Activated T-helper 17 cell treated with anti-CD3 and anti-CD28 coated beads, Interleukin-2, amount 50 U/mL, for 72 hours (primary cell): ENCODE measurements at places on chromosomes 11 and 22. TPM values are rescaled to one million over a fixed set of nuclear protein-coding genes. Genes with fewer than 3 reads are reported as not detected.

DNA sequence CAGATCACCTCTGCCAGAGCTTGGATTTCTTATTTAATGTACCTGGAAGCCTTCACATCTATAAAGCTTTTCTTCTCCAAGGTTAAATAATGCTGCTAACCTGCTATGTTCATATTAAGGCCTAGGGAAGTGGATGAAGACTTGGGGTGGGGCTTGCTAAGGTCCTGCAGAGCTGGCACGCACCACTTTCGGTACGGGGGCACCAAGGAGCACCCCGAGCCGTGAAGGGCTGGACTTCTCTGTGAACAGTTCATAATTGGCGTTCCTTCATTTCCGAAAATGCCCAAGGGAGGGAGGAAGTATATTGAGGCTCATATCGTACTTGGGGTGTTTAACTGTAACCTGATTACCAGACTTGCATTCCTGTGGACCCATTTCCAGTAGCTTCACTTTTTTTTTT is 59.6 kb downstream of the ST14 start:
- no peak overlapping the region for H3K4me3 ChIP-seq
- peaks cover 4% of the 10 kb centered on the region for H3K27me3 ChIP-seq
- H3K27ac ChIP-seq: no peak overlapping the region
- ATAC-seq: no peak
- H3K36me3 ChIP-seq: no peaks in the 10 kb centered on the region

- H3K4me3 ChIP-seq: no peak overlapping the region
- no peaks in the 10 kb centered on the region for H3K36me3 ChIP-seq
- ATAC-seq: no peak
- no peaks in the 10 kb centered on the region for H3K27me3 ChIP-seq
- H3K27ac ChIP-seq: no peak overlapping the region
These were observed 43.6 kb downstream of the MEI1 start for GRCh38 chr22:41742918-41743317.

GRCh38 chr22:44268431-44269116 is 44.2 kb downstream of the SHISAL1 start:
- no peak overlapping the region for H3K27ac ChIP-seq
- H3K4me1 ChIP-seq: no peaks in the 10 kb centered on the region
- no peak for ATAC-seq
- peaks cover 3% of the 10 kb centered on the region for H3K27me3 ChIP-seq

DNA sequence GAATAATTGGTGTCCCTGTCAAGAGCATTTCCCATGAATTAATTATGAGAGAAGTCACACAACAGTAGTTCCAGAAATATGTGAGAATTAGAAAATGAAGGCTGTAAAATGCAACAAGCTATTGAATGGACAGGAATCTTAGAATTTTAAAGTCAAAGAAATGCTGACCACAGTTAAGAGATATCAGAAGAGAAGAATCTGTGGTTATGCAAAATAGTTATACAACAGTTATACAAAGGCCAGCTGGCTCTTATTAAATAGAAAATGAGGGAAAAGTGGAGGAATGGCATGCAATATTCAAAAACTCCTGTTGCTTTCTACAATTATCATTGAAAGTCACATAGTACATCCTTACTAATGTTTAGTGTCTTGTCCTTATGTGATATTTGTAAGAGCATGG is 27.4 kb downstream of the CASP12 start:
- H3K27me3 ChIP-seq: no peaks in the 10 kb centered on the region
- H3K36me3 ChIP-seq: no peaks in the 10 kb centered on the region
- no peak overlapping the region for H3K27ac ChIP-seq

- no peak overlapping the region for H3K27ac ChIP-seq
- peaks cover 34% of the 10 kb centered on the region for H3K4me1 ChIP-seq
- peaks cover 9% of the 10 kb centered on the region for H3K27me3 ChIP-seq
- H3K36me3 ChIP-seq: peaks cover 5% of the 10 kb centered on the region
These were observed 2.3 kb upstream of the IL17REL start for GRCh38 chr22:50014655-50015401.

GRCh38 chr11:57646799-57647303 is 2.9 kb downstream of the YPEL4 start:
- H3K4me1 ChIP-seq: peaks cover 11% of the 10 kb centered on the region
- H3K27ac ChIP-seq: no peak overlapping the region
- no peaks in the 10 kb centered on the region for H3K36me3 ChIP-seq

- no peaks in the 10 kb centered on the region for H3K4me1 ChIP-seq
- H3K36me3 ChIP-seq: no peaks in the 10 kb centered on the region
- H3K27ac ChIP-seq: no peak overlapping the region
- ATAC-seq: no peak
- H3K27me3 ChIP-seq: no peaks in the 10 kb centered on the region
- no peak overlapping the region for H3K4me3 ChIP-seq
These were observed 194.3 kb downstream of the OPCML start for GRCh38 chr11:133337951-133338418.

DNA sequence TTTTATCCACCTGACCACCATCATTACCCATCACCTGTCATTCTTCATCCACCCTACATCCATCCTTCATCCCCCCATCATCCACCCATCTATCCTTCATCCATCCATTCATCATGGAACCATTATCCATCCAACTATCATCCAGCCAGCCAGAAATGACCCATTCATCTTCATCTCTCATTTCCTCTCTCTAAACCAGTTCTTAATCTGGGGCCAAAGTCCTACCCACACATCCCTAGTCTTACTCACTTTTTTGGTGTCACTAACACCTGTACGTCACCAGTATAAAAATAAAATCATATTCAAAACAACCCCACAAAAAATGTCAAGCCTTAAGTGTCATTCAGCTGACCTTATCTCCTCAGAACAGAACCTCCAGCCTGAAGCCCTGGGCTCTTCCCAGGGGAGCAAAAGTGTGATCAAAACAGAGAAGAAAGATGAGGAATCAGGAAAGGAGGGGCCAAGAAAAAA is 12.3 kb downstream of the SPI1 start:
- peaks cover 21% of the 10 kb centered on the region for H3K4me1 ChIP-seq
- H3K27ac ChIP-seq: no peak overlapping the region
- ATAC-seq: peak; percentile 72
- H3K4me3 ChIP-seq: no peak overlapping the region

DNA sequence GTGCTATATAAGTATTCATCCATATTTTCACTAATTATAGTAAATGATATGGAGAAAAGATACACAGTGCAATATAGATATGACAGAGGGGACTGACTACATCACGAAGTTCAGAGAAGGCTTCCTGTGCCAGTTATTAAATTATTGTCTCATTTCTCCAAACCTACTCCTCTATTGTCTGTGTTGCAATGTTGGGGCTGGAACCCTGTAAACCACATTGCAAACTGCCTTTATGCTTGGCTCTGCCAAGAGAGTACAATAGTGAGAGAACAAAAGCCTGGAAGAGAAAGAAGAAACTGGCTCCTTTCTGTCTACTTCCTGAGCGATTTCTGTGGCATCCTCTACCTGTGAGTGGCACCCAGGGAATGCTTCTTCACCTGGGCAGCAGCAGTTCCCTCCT is 46.4 kb downstream of the ME3 start:
- H3K36me3 ChIP-seq: no peaks in the 10 kb centered on the region
- H3K4me3 ChIP-seq: no peak overlapping the region
- ATAC-seq: no peak
- H3K4me1 ChIP-seq: no peaks in the 10 kb centered on the region
- H3K27me3 ChIP-seq: no peaks in the 10 kb centered on the region

GRCh38 chr11:75338516-75339208 is 12.8 kb downstream of the ARRB1 start:
- H3K4me3 ChIP-seq: peak overlapping the region; percentile 68
- H3K27me3 ChIP-seq: no peaks in the 10 kb centered on the region
- peaks cover 60% of the 10 kb centered on the region for H3K4me1 ChIP-seq
- ATAC-seq: peak; percentile 70
- peak overlapping the region; percentile 92 for H3K27ac ChIP-seq
- H3K36me3 ChIP-seq: no peaks in the 10 kb centered on the region

DNA sequence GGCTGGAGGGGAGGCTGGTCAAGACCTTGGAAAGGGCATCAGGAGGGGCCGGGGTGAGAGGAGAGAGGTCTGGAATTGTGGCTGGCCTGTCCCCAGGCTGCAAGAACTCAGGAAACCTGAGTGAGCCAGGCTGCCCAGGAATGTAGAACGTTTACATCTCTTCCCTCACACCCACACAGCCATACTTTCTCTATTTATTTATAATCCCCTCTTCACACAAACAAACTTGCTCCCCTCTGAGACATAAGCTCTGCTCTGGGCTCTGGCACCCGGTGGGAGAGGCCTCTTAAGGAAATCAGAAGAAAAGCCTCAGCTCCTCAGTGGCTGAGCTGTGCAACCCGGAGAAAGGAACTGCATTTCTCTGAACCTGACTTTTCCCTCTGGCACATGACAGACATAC is 5.5 kb downstream of the CHRDL2 start:
- peaks cover 17% of the 10 kb centered on the region for H3K27me3 ChIP-seq
- ATAC-seq: no peak
- H3K4me1 ChIP-seq: no peaks in the 10 kb centered on the region
- H3K27ac ChIP-seq: no peak overlapping the region
- no peak overlapping the region for H3K4me3 ChIP-seq

DNA sequence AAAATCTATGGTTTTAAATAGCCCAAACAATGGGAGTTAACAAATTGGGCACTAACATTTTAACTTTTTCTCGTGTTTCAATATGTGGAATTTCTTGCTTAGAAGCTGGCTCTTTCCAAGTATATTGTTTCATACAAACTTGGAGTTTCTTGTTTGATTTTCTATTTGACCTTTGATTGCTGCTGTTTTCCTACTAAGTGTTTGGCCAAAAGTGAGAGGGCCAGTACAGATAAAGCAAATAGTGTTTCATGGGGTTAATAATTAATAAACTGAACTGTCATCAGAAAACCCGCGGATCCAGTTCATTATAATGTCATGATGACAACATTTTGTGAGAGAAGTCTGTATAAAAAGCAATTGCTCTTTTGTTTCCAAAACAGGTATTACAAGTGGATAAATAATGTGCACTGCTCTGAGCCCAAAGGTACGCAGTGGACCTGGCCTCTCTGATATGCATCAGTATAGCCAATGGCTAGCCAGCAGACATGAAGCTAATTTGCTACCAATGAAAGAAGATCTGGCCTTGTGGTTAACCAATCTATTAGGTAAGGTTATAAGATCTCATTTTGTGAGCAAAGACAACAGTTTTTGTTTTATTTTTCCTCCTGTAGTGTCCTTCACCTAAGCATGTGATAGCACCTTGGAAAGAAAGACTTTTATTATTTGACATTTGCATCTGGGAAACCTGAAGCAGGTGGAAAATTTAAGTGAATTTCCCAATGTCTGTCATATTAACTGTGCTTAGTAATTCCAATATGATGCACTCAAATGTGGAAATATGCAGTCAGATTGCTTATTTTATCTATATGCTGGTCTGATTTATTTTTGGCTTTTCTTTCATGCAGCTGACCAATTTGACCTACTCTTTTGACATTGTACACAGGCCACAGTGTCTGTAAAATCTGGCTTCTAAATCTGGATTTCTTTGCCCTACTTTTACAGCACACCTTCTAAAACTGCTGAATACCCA is 8.3 kb downstream of the GAS2 start:
- no peaks in the 10 kb centered on the region for H3K4me1 ChIP-seq
- peaks cover 31% of the 10 kb centered on the region for H3K27me3 ChIP-seq
- no peak overlapping the region for H3K27ac ChIP-seq
- ATAC-seq: no peak
- no peaks in the 10 kb centered on the region for H3K36me3 ChIP-seq
- no peak overlapping the region for H3K4me3 ChIP-seq

GRCh38 chr11:121793916-121794315 is 322.1 kb downstream of the BLID start:
- peaks cover 7% of the 10 kb centered on the region for H3K27me3 ChIP-seq
- ATAC-seq: no peak
- H3K4me1 ChIP-seq: no peaks in the 10 kb centered on the region
- no peak overlapping the region for H3K27ac ChIP-seq
- H3K4me3 ChIP-seq: no peak overlapping the region

DNA sequence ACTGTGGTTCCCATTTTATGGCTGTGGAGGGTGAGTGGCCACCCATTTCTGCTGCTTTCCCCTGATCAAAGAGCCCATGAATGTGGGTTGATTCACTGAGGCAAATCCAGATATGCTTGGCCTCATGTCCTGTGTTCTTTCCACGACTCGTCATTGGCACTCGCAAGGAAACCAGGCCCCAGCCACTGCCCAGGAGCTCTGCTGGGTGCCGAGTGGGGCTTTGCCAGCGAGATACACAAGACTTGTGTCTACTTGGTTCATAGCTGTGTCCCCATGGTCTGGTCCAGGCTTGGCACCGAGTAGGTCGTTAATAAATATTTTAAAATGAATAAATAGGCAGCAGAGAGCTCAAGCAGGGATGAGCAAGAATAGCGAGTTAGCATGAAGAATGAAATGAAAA is 1291.5 kb downstream of the TBC1D22A start:
- no peaks in the 10 kb centered on the region for H3K36me3 ChIP-seq
- H3K4me3 ChIP-seq: no peak overlapping the region
- H3K27me3 ChIP-seq: peaks cover 19% of the 10 kb centered on the region
- ATAC-seq: no peak
- H3K27ac ChIP-seq: no peak overlapping the region

DNA sequence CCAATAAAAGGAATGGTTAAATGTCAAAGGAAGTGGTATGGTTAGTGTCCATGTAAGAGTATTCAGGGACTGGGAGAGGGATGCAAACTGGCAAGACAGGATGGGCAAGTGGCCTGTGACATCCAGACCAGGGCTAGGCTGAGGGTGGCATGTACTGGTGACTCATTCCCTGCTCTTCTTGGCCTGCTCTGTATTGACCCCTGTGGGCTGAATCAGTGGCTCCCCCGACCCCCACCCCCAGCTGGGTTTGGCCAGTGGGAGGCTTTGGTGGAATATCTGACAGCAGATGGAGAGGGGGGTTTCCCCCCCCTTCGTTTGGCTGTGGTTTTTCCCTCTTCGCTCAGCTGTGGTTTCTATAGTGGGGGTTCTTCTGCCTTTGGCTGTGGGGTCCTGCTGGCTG is 87.7 kb downstream of the CSNK2A3 start:
- H3K27me3 ChIP-seq: peaks cover 6% of the 10 kb centered on the region
- H3K27ac ChIP-seq: no peak overlapping the region
- no peaks in the 10 kb centered on the region for H3K4me1 ChIP-seq
- H3K4me3 ChIP-seq: no peak overlapping the region
- ATAC-seq: no peak

GRCh38 chr11:5712507-5712906 is 22.9 kb downstream of the TRIM22 start:
- H3K27me3 ChIP-seq: no peaks in the 10 kb centered on the region
- peaks cover 48% of the 10 kb centered on the region for H3K36me3 ChIP-seq
- ATAC-seq: no peak
- H3K4me3 ChIP-seq: no peak overlapping the region
- H3K27ac ChIP-seq: no peak overlapping the region

Gene CNTF
- 5.5 TPM for total RNA-seq

Gene SLC6A5
- not detected for total RNA-seq

Gene P4HA3
- total RNA-seq: not detected

Gene NRGN
- total RNA-seq: 8.0 TPM

Gene PPFIBP2
- total RNA-seq: 11.1 TPM

Gene JHY
- total RNA-seq: 1.2 TPM

Gene C11orf68
- total RNA-seq: 20.9 TPM
